Neural progenitor cell (in vitro differentiated cells): ENCODE measurements at places on chromosomes 3 and 15. TPM values are rescaled to one million over a fixed set of nuclear protein-coding genes. Genes with fewer than 3 reads are reported as not detected.

DNA sequence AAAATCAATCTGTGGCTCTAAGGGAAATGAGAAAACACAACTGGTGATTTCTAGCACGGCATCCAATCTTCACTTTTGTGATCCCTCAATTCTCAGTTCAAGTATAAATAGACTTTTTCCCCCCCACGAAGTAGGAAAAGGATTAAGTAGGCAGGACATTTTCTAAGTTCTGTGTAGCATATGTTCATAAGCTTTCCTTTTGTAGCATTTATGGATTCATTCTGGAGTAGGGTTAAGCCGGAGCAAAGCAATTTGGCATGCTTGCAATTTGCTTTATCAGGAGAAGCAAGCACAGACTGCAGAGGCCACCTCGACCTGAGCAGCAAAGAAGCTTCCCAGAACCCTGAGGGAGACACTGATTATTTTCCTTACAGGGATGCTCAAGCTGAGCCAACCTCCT, 66.3 kb downstream of the FHIT start:
- no peak overlapping the region for H3K27ac ChIP-seq
- peaks cover 5% of the 10 kb centered on the region for H3K4me1 ChIP-seq
- H3K36me3 ChIP-seq, result no peaks in the 10 kb centered on the region
- no peak for DNase-seq
- no peaks in the 10 kb centered on the region for H3K27me3 ChIP-seq
- no peak overlapping the region for H3K4me3 ChIP-seq

- no peak for DNase-seq
- no peak overlapping the region for H3K4me3 ChIP-seq
- no peaks in the 10 kb centered on the region for H3K4me1 ChIP-seq
- H3K27ac ChIP-seq, result no peak overlapping the region
- no peaks in the 10 kb centered on the region for H3K36me3 ChIP-seq
- H3K27me3 ChIP-seq, result no peaks in the 10 kb centered on the region
These were observed 52.9 kb downstream of the USF3 start for GRCh38 chr3:113643583-113643982.

The CFAP100 gene
- 0.12 TPM in 1 of 2 replicates, not detected in the other for total RNA-seq

- no peaks in the 10 kb centered on the region for H3K27me3 ChIP-seq
- no peaks in the 10 kb centered on the region for H3K4me1 ChIP-seq
- H3K4me3 ChIP-seq, result no peak overlapping the region
- DNase-seq, result no peak
- H3K36me3 ChIP-seq, result no peaks in the 10 kb centered on the region
These were observed 14.5 kb downstream of the POU1F1 start for GRCh38 chr3:87261925-87262324.
